ENCODE measurements at places on chromosomes 13 and 19.
A peak's percentile ranks its signal among the peaks of the same experiment; 100 is the strongest.

DNA sequence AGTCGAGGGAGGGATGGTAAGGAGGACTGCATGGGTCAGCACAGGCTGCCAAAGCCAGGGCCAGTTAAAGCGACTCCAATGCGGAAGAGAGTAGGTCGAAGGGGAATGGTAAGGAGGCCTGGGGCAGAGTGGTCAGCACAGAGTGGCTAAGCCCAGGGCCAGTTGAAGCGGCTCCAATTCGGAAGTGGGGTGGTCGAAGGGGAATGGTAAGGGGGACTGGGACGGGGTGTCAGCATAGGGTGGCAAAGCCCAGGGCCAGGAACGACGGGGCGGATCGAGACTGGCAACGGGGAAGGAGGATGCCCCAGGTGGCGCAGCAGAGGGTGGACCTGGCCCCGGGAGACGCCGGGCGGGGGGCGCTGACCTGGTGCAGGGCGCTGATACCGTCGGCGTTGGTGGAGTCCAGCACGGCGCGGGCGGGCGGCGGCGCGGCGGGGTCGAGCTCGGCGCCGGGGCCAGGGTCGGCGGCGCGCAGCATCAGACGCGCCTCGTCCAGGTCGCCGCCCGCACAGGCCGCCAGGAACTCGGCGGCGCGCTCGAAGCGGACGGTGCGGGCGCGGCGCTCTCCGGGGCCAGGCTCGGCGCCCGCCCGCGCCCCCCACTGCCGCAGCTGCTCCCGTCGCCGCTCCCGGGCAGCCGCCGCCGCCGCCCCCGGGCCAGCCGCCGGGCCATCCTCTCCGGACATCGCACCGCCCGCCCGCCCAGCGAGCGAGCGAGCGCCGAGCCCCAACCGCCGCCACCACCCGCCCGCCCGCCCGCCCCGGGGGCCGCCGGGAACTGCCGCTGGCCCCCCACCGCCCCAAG is at the start of gene PPP1R12C:
PPP1R12C (minus strand) TSS at position 779 of the 804 bp plus-strand sequence; CDS start at position 685, 94 bp downstream.
- H3K36me3 ChIP-seq: peaks cover 9% of the 10 kb centered on the region
- H3K27ac ChIP-seq: peak within 1 kb of the TSS; percentile 97
- DNase-seq: peak; percentile 44

DNA sequence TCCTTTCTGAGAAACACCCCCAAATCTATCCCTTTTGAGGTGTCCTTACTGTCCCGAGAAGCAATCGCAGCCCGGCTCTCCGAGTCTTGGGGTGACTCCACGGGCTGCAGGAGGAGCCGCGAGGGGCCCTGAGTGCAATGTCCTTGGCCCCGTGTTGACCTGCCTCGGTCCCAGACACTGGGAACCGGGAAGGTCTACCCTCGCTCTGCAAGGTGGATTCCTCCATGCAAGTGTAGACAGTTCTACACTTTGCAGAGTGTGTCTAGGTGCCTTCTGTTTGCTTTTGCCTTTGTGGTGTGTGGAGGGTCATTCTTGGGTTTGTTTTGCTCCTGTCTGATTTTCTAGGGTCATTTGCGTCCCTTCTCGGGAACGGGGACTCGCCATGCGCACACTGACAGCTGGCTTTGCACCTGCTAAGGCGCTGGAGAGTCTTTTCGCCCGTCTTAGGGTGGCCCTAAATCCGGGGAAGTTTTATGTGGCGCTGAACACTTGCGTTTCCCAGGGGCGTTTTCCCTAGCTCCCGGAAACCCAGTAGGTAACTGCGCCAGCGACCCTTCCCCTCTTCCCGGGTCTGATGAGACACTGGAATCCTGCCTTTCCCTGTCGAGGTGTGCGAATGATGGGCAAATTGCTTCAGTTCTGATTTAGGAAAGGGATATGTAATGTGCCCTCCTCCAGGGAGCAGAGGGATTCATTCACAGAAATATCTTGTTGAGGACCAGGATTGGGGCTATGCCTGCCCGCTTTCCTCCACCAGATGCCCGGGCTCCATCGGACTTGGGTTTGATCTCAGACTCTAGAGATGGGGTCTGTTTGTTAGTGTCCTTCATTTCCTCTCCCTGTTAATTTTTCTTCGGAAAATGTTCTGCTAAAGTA is 755 bp downstream of the SERTM1 start:
- H3K4me1 ChIP-seq: peaks cover 4% of the 10 kb centered on the region
- no peak overlapping the region for H3K27ac ChIP-seq
- peaks cover 3% of the 10 kb centered on the region for H3K36me3 ChIP-seq
- no peak overlapping the region for H3K4me3 ChIP-seq
- DNase-seq: no peak

DNA sequence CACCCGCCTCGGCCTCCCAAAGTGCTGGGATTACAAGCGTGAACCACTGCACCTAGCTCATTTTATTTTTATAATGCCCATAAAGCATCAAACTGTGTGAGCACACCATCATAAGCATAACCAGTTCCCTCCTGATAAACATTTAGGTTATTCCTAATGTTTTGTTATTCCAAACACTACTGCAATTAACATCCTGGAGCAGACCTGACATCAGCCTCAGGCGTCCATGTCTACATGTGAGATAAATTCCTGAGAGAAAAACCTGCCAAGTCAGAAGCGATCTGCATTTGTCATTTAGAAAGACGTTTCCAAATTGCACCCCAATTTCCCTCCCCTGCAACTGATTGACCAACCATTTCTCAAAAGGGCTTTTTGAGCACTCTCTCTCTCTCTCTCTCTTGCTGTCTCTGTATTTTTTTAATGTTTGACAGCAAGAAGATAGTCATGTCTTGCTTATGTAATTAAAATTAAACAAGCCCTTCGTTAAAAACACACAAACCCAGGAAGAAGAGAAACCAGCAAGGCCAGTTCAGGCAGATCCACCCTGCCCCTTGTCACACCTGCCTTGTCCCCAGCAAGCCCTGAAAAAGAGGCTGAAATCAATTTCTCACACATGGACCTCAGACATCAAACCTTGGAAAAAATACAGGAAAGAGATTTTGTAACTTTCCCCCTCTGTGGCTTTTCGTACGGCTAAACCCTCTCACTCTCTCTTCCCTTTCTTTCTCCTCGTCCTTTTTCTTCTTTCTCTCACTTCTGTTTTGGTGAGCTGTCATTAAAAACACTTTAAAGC is 9.9 kb downstream of the LYPD3 start:
- H3K4me3 ChIP-seq: no peak overlapping the region
- no peak for DNase-seq
- H3K27me3 ChIP-seq: no peaks in the 10 kb centered on the region
- H3K4me1 ChIP-seq: peaks cover 26% of the 10 kb centered on the region

GRCh38 chr19:43470288-43470687 is 4.9 kb upstream of the LYPD3 start:
- no peaks in the 10 kb centered on the region for H3K27me3 ChIP-seq
- H3K4me1 ChIP-seq: peaks cover 61% of the 10 kb centered on the region
- H3K27ac ChIP-seq: peak overlapping the region; percentile 80
- peak overlapping the region; percentile 24 for H3K4me3 ChIP-seq

GRCh38 chr13:77316430-77316829 is 10.5 kb downstream of the MYCBP2 start:
- peaks cover 88% of the 10 kb centered on the region for H3K4me1 ChIP-seq
- no peaks in the 10 kb centered on the region for H3K36me3 ChIP-seq
- no peaks in the 10 kb centered on the region for H3K27me3 ChIP-seq
- no peak overlapping the region for H3K4me3 ChIP-seq
- no peak overlapping the region for H3K27ac ChIP-seq
- no peak for DNase-seq
